ENCODE measurements at places on chromosomes 6 and 20.

GRCh38 chr20:46801003-46801702 is 91.7 kb downstream of the SLC2A10 start:
- DNase-seq = no peak

GRCh38 chr6:169292338-169293124 is 38.9 kb upstream of the THBS2 start:
- no peak for DNase-seq

DNA sequence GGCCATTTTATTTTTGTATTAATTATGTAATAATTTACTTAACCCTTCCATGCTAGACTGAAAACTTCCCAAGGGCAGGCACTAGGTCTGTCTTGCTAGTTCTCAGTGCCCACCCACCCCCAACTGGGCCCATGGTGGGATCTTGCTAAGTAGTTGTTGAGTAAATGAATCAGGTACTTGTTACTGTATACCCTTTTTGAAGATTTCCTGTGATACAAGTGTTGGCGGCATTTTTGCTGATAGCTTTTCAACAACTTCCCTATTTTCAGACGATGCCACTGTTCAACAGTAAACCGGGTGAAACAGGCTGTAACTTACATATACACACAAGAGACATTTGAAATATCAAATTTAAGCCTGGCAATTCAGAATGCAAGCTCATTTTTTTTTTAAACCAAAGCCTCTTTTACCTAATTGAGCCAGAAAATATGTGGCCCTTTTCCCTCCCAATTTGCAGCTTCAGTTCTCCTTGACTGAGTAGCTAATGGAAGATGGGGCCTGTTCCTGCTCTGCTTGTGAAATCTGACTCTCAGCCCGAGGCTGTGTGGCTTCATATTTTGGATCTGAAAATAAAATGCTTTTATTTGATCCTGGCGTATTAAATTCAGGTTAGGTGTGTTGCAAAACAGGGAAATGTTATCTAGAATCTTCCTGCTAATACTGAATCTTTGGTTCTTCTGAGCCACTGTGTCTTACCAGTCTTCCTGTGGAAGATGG is 288.3 kb downstream of the NRN1 start:
- DNase-seq = no peak

DNA sequence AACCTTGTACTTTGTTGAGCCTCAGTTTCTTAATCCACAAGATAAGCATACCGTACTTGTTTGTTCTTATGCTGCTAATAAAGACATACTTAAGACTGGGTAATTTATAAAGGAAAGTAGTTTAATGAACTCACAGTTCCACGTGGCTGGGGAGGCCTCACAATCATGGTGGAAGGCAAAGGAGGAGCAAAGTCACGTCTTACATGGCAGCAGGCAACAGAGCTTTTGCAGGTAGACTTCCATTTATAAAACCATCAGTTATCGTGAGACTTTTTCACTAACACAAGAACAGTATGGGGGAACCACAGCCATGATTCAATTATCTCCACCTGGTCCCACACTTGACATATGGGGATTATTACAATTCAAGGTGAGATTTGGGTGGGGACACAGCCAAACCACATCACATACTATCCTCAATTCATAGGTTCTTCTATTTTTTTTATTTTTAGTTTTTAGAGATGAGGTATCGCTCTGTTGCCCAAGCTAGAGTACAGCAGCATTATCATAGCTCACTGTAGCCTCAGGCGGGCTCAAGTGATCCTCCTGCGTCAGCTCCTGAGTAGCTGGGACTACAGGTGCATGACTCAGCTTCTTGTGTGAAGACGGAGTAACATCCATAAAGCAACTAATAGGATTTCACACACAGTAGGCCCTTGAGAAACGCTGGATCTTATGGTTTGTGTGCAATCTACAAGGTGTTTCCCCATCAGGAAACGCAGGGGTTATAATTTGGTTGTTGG is 76.7 kb upstream of the IYD start:
- no peak for DNase-seq

DNA sequence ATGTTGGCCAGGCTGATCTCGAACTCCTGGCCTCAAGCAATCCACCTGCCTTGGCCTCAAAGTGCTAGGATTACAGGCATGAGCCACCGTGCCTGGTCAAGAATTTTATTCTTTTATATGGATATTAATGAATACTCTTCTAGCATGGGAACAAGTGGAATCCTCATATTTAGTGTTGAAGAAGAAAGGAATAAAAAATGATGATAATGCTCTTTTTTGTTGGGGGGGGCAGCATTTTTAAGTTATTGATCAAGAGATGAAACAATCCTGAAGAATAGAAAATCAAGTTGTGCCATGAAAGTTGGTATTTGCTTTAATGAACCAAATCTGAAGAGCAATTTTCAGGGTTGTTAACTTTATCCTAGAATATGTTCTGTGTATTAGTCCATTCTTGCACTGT is 6.7 kb upstream of the DNAAF9 start:
- no peak for DNase-seq

GRCh38 chr6:166929542-166930189 is 26.7 kb downstream of the RNASET2 start:
- no peak for DNase-seq

GRCh38 chr6:87807475-87807874 is 105.4 kb upstream of the AKIRIN2 start:
- DNase-seq = no peak

DNA sequence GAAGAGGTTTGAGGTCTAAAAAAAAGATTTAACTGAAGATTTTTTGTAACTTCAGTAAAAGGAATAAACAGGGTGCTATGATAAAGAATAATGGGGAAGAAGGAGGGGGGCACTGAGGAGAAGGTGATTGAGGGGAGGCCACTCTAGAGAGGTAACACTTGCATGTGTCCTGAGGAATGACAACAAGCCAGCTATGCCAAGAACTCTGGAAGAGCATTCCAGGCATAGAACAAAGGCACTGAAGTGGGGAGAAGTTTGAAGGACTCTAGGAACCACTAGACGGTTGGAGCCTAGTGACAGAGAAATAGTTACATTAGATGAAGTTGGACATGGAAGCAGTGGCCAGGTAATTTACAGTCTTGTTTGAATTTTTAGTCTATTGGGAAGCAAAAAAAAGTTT is 10.8 kb upstream of the SF3B5 start:
- DNase-seq = no peak

DNA sequence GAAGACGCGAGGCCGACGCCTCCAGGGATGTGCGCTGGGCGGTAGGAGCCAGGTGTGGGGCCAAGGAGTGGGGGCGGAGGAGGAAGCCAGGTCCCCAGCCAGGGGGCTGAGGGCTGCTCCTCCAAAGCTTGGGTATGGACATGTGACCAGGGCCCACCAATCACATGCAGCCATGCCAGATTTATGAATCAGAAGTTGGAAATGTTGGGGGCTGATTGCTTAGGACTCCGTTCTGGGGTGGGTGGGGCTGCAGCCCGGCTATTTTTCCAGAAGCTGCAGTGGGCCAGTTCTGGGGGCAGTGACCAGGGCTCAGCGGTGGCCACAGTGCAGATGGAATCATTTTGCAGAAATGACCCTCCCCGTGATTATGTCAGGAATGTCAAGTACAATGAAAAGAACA is 96.0 kb downstream of the CEBPB start:
- no peak for DNase-seq

- DNase-seq = no peak
Observed at GRCh38 chr6:20724443-20725190, 190.4 kb downstream of the CDKAL1 start.

DNA sequence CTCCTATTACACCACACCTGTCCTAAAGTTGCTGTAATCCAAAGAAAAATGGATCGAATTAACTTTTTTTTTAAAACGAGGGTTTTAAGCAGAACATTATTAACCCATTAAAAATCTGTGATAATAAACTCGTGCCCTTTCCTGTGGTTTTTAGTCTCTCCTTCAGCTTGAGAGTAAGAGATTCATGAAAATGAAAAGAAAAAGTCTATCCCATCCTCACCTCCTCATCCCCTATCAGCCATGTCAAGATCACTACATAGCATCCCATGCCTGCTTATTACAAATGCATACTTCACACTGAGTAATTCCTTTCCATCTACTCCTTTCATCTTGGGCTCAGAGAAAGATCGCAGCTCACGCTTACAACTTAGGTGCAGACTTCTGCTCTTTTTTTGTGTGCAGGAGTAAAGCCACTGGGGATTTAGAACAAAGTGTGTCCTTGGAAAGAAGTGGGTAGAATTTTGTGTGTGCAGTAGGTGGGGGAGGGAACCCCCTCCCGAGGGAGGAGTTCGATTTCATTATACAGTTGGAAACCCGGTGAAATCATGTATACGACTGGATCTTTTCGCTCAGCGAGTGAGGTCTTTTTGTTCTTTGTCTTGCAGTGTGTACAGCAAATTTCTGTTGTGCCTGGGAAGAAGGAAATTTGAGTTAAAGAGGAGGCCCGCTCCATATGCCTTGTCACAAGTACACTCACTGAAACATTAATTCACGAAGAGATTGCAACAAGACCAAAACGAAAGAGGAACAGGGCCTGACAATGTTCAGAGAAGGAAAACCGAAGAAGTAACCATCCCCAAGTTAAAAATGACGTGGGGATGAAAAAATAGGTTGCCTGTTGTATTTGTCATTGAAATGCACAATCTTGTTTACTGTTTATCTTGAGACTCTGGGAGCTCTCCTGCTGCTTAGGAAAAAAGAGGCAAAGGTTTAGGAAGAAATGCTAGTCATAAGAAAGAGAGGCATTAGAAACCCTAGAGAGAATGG is 146.5 kb upstream of the ZNF217 start:
- no peak for DNase-seq

- DNase-seq = no peak
Observed at GRCh38 chr6:108465098-108465495, 95.6 kb upstream of the FOXO3 start.

DNA sequence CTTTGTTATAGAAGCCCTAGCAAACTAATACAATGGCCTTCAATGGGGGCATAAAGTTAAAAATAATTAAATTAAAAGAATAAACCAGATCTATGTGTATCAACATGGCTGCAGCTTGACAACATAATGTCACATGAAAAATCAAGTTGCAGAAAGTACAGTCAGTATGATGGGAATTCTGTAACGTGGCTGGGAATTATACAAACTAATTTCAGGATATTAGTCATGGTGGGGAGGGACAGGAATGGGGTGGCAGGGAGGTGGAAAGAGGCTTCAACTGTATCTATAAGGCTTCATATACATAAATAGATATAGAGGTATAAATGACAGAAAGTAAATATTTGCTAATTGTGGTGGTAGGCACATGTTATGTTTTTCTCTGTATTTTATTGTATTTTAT is 107.1 kb downstream of the UNC5CL start:
- DNase-seq = no peak

DNA sequence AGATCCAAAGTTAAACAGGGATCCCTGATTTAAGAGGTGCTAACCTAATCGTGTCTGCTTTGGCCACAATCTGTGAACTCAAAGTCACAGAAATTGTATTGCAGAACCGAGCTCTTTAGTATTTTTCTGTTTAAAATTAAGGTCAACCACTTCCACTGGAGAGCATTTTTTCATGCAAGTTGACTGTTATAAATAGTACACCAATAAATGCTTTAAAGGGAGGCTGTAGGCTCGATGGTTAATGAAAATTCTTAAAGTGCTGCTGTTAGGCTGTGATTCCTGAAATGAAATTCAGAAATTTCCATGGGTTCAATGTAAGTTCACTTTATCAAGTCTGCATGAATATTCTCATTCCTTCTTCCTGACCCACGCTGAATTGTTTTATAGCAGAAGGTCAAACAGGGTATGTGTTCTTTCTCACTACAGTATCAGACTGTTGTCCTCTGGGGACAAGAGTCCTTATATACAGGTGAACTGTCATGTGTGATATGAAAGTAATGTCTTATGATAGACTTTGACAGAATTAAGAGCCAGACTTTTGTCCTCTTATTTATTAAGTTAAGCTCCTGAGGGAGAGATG is 92.5 kb upstream of the HDGFL1 start:
- DNase-seq = no peak

DNA sequence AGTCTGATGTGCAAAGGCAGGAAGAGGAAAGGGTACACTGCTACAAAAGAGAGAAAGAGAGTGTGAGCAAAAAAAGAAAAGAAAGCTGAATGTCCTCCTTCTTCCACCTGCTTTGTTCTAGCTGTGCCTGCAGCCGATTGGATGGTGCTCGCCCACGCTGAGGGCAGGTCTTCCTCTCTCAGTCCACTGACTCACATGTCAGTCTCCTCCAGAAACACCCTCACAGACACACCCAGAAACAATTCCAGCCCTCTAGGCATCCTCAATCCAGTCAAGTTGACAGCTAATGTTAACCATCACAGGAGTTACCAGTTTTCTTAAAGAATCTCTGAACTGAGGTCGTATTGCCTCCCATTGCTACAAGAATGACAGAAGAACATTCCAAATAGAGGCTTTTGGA is 411.9 kb upstream of the SASH1 start:
- no peak for DNase-seq

GRCh38 chr6:56852260-56853010 is 102.5 kb upstream of the BEND6 start:
- no peak for DNase-seq

- DNase-seq = no peak
Observed at GRCh38 chr20:695165-695866, 19.7 kb upstream of the SCRT2 start.

- peak; percentile 41 for DNase-seq
Observed at GRCh38 chr6:107114926-107115694, at the start of gene BEND3. TSS of gene BEND3 (minus strand) at chr6:107115515. CDS start at chr6:107099285, 16,230 bp downstream.

GRCh38 chr20:24501764-24502556 is 32.5 kb downstream of the SYNDIG1 start:
- DNase-seq = peak; percentile 64

DNA sequence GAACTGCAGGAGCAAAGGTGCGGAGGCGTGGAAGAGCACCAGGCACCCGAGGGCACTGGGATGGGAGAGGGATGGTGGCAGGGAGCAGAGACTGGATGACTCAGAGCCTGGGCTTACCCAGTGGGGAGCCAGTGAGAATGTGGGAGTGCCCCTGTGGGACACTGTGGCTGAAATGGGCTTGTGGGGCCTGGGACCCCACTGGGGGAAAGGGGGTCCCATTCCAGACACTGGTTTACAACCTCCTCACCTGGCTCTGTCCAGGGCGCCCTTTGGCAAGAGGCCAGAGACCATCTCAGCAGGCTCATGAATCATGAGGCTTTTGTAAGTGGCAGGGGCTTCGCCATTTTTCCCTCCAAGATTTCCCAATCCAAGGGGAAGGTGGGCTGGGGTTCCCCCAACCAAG is 124.0 kb upstream of the MAFB start:
- DNase-seq = no peak

Measured in C1 segment of cervical spinal cord (tissue), 14 donors.